ENCODE measurements at places on chromosomes 13 and 19. TPM values are rescaled to one million over a fixed set of nuclear protein-coding genes. Genes with fewer than 3 reads are reported as not detected.
A peak's percentile ranks its signal among the peaks of the same experiment; 100 is the strongest.

GRCh38 chr19:42191330-42191729 lies 26.1 kb downstream of the DEDD2 start:
- no peaks in the 10 kb centered on the region for H3K36me3 ChIP-seq
- H3K27me3 ChIP-seq, result no peaks in the 10 kb centered on the region
- no peak overlapping the region for H3K4me3 ChIP-seq
- no peak for DNase-seq
- no peak overlapping the region for H3K27ac ChIP-seq
- H3K4me1 ChIP-seq, result peaks cover 5% of the 10 kb centered on the region

CGB1 gene
- not detected for total RNA-seq

GRCh38 chr13:70817576-70817975 lies 709.3 kb upstream of the KLHL1 start:
- DNase-seq, result no peak
- H3K4me1 ChIP-seq, result no peaks in the 10 kb centered on the region
- H3K27me3 ChIP-seq, result no peaks in the 10 kb centered on the region
- H3K4me3 ChIP-seq, result no peak overlapping the region
- no peaks in the 10 kb centered on the region for H3K36me3 ChIP-seq
- H3K27ac ChIP-seq, result no peak overlapping the region

GRCh38 chr19:30268601-30269000 lies 103.6 kb upstream of the ZNF536 start:
- H3K4me3 ChIP-seq, result no peak overlapping the region
- H3K27ac ChIP-seq, result no peak overlapping the region
- H3K27me3 ChIP-seq, result no peaks in the 10 kb centered on the region

GRCh38 chr13:95296326-95296925 lies 4.8 kb downstream of the ABCC4 start:
- no peak overlapping the region for H3K27ac ChIP-seq
- peaks cover 47% of the 10 kb centered on the region for H3K4me1 ChIP-seq
- H3K27me3 ChIP-seq, result peaks cover 4% of the 10 kb centered on the region
- H3K4me3 ChIP-seq, result no peak overlapping the region
- no peak for DNase-seq
- no peaks in the 10 kb centered on the region for H3K36me3 ChIP-seq

NMRK2 gene
- total RNA-seq, result not detected

- DNase-seq, result no peak
- H3K27me3 ChIP-seq, result peaks cover 9% of the 10 kb centered on the region
- H3K36me3 ChIP-seq, result no peaks in the 10 kb centered on the region
- no peak overlapping the region for H3K27ac ChIP-seq
- H3K4me1 ChIP-seq, result peaks cover 12% of the 10 kb centered on the region
Measured at GRCh38 chr19:48401287-48401686, 7.8 kb downstream of the GRIN2D start.

RAB20 gene
- 62.5 TPM for total RNA-seq

DNA sequence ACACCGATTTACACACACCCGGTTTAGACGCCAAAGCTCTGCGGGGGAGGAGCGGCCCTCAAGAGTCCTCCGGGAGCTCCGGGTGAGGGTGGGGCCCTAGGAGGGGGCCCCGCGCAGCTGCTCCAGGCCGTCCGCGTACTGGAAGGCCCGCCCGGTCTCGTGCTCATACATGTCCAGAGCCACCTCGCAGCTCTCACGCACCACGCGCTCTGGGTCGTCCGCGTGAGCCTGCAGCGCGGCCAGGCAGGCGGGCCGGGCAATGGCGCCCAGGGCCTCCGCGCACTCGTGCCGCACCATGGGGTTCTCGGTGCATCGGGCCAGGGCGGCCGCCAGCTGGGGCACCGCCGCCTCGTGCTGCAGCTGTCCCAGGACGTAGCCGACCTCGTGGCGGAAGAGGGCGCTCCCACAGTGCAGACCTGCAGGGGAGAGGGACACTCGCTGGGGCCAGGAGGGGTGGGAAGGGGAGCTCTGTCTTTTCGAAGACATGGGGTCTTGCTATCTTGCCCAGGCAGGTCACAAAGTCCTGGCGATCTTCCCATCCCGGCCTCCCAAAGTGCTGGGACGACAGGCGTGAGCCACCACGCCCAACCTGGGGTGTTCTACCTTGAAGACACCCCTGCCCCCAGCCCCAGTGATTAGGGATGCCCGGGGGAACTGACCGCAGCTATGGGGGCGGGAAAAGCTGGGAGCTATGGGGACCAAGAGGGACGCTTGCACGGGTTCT lies 8.3 kb upstream of the SMIM44 start:
- H3K4me3 ChIP-seq, result no peak overlapping the region
- peak; percentile 84 for DNase-seq
- H3K27ac ChIP-seq, result no peak overlapping the region
- H3K4me1 ChIP-seq, result no peaks in the 10 kb centered on the region

GRCh38 chr19:36363845-36364244 lies 15.2 kb downstream of the ZFP14 start:
- H3K4me3 ChIP-seq, result no peak overlapping the region
- no peak for DNase-seq
- H3K27me3 ChIP-seq, result no peaks in the 10 kb centered on the region
- no peaks in the 10 kb centered on the region for H3K4me1 ChIP-seq

DNA sequence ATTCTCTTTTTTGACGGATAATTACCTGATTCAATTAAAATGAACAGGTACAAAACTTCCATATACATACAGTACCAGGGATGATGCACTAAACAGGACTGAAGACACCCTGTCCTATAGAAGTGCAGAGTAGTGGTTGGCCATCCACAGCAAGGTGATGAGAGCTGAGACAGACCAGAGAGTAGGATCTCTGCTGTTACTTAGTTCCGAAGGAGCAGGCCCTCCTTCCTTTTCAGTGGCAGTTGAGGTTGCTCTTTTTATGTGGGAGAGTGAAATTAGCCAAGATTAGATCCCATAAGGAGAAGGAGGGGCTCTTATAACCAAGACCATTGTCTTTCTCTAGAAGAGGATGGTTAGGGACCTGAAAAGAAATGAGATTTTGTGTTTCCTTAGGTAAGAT lies 4.0 kb downstream of the PDS5B start:
- H3K4me1 ChIP-seq, result peaks cover 33% of the 10 kb centered on the region
- no peaks in the 10 kb centered on the region for H3K36me3 ChIP-seq
- no peak overlapping the region for H3K4me3 ChIP-seq
- H3K27ac ChIP-seq, result no peak overlapping the region

CD209 gene
- 0.55 TPM for total RNA-seq

DNA sequence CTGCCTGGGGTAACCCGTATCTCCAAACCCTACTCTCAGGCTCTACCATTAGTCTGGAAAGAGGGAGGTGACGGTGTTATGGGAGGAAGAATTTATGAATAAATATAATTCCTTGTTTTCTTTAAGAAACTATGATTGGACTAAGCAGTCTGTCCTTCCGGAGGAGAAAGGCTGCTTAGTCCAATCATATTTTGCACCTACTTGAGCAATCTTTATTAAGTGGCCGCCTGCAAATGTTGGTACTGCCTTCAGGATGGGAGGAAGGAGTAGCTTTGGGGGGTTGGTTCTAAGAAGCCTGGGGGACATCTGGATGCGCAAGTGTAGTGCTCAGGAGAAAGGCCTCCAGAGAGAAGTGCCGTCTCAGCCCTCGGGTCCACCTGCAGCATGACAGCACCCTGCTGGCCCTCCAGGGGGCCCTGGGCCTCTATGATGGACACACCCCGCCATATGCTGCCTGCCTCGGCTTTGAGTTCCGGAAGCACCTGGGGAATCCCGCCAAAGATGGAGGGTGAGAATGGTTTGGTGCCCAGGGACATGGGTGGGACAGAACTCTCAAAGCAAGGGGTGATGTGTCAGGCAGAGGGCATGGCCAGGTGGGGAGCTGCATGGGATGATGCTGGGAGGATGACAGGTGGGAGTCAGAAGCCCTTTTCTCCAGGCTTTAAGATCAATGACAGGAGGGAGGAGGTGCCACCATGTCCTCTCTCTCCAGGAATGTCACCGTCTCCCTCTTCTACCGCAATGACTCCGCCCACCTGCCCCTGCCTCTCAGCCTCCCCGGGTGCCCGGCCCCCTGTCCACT lies 4.1 kb downstream of the ACP4 start:
- H3K4me1 ChIP-seq, result no peaks in the 10 kb centered on the region
- no peak overlapping the region for H3K27ac ChIP-seq
- no peak for DNase-seq
- no peak overlapping the region for H3K4me3 ChIP-seq
- H3K36me3 ChIP-seq, result peaks cover 25% of the 10 kb centered on the region

SIGLEC12 gene
- total RNA-seq, result 0.30 TPM

ADM5 gene
- total RNA-seq, result 1.5 TPM

- H3K27me3 ChIP-seq, result no peaks in the 10 kb centered on the region
- peaks cover 6% of the 10 kb centered on the region for H3K4me1 ChIP-seq
- no peak overlapping the region for H3K4me3 ChIP-seq
- no peaks in the 10 kb centered on the region for H3K36me3 ChIP-seq
- no peak for DNase-seq
- H3K27ac ChIP-seq, result no peak overlapping the region
Measured at GRCh38 chr13:32048816-32049215, 17.2 kb downstream of the FRY start.

DNA sequence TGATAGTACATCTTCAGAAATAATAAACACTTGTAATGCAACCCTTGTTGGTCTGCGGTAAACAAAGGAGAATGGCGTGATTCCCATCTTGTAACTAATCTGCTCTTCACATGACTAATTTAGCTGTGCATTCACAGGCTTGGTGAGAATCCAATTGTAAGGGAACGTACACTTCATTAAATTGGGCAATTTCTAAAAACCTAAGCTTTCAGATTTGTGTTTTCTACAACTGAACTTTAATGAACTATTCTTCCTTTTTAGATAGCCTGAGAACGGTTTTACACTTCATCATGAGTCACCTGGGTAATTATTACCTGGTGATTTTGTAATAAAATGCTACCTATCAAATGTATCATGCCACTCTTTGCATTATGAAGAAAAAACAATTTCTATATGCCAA lies 306.9 kb downstream of the KLF5 start:
- H3K27me3 ChIP-seq, result no peaks in the 10 kb centered on the region
- no peak overlapping the region for H3K27ac ChIP-seq
- no peak overlapping the region for H3K4me3 ChIP-seq
- H3K36me3 ChIP-seq, result no peaks in the 10 kb centered on the region
- no peak for DNase-seq

GRCh38 chr13:69524459-69525150 lies 583.0 kb upstream of the ATXN8OS start:
- H3K4me3 ChIP-seq, result no peak overlapping the region
- H3K27me3 ChIP-seq, result no peaks in the 10 kb centered on the region
- no peak overlapping the region for H3K27ac ChIP-seq
- no peak for DNase-seq
- H3K4me1 ChIP-seq, result no peaks in the 10 kb centered on the region

TMC4 gene
- 56.9 TPM for total RNA-seq

LYPD3 gene
- 0.47 TPM for total RNA-seq
